Stimulated activated CD4-positive, alpha-beta T cell treated with anti-CD3 and anti-CD28 coated beads, Interleukin-1b, Interleukin-23, amount 100 ng/mL, for 4 hours (primary cell): ENCODE measurements at places on chromosomes 16 and 17.

DNA sequence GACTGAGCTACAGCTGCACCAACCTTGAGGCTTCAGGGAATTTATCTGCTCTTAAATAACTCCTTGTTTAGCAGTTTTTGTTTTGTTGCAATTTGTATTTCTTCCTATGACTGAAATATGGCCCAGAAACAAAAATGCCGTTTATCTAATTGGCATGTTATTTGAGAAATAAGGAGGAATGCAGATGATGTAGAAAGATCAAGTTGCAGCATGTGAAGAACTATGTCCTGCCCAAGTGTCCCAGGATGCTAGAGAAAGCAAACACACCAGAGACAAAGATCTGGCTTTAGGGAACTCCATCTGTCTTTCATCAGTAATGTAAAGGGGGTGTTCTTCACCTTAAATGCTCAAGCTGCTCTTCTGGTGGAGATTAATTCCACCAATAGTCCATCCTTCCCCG lies 29.7 kb downstream of the USP31 start:
- DNase-seq: no peak

GRCh38 chr17:35074711-35075707 lies 11.5 kb upstream of the RFFL start:
- no peak for DNase-seq

DNA sequence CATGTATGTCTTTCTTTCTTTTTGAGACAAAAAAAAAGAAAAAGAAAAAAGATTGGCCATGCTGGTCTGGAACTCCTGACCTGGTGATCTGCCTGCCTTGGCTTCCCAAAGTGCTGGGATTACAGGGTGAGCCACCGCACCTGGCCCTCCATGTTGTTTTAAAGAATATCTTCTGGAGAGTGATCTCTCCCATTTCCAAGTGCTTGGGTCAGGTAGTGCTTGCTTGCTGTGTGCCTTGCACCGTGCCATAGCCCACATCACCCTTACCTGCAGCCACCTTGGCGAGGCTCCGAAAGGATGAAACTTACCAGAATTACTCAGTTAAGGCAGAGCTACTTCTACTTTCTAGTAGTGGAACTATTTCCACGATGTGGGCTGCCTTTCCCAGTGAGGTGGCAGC lies 19.0 kb upstream of the KDM6B start:
- no peak for DNase-seq

DNA sequence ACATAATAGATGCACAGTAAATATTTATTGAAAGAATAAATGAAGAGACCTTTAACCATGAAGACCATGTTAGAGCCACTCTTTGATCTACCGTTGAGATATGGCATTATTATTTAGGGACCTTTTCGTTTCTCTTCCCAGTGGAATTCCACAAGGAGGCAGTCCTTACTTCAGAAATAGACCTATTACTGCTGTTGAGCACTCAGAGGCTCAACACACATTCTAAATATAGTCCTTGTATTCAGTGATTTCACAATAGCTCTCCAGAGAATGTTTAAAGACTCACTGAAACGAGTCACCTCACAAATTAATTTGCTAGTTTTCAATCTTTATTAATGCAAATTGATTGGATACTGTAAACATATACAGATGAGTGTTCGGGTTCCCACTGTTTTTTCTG lies 603.8 kb downstream of the CDH8 start:
- DNase-seq: no peak

DNA sequence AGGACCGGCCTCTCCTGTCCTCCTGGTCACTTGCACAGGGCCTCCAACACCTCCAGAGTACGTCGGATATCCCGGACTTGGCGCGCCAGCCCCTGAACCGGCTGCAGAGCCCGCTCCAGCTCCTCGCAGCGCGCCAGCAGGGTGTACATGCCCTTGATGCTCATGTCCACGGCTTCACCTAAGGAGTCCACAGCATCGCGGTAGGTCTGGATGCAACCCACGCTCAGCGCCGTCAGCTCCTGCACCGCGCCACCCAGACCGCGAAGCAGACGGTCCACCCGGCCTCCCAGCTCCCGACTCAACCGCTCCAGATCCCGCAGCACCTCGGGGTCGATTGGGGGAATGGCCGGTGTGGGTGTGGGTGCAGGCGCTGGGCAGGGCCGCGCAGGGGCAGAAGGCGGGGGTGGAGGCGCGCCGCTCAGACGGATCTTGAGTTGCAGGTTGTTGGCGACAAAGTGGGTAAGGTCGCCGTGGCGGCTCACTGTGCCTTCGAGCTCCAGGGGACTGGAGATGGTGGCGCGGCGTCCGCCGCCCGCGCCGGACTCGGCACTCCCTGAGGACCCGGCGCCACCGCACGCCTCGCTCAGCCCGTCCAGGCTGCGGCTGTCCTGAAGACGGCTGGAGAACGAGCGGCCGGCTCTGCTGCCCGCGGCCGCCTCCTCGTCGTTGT lies 804 bp downstream of the BORCS6 start:
- DNase-seq: no peak

GRCh38 chr16:80836846-80837245 lies 32.4 kb upstream of the CDYL2 start:
- no peak for DNase-seq

GRCh38 chr17:78365561-78366108 lies 5.8 kb upstream of the SOCS3 start:
- no peak for DNase-seq

DNA sequence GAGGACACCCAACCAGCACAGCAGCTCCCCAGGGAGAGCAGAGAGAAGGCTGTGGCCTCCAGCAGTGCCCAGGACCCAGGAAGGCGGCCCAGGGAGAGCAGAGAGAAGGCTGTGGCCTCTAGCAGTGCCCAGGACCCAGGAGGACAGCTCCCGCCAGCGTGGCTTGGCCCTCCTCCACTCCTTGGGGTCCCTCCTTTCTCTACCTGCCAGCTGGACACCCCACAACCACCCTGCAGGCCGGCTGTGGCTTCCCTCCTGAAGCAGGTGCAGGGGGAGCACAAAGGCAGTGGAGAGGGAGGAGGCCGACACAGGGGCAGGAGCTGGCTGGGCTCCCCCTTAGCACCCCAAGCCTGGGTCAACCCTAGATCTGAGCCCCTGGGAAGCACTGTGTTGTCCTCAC lies 54.1 kb upstream of the FASN start:
- DNase-seq: no peak

DNA sequence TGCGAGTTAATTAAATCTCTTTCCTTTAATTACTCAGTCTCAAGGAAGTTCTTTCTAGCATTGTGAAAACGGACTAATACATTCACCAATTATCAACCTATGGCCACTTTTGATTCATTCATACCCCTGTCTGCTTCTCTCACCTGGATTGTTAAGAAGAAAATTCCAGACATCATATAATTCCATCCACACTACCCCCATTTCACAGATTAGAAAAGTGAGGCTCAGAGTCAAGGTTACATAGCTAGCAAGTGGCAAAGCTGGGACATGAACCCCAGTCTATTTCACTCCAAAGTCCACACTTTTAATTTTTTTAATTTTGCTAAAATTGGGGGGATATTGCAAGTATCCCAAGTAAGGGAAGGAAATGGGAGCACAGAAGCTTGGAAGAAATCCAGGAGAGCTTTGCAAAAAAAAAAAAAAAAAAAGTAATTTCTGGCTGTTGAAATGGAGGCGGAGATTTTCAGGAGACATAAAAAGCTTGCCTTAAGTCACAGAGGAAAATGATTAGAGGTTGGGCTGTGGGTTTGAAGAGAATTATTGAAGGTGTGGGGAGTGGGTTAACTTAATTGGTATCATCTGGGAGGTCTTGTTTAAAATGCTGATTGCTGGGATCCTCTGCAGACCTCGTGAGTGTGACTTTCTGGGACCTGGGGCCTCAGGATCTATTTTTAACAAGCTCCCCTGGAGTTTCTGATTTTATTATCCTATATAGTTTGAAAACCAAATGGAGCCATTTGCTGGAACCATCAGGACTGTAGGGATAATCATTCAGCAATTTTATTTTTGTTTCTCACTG lies 42.3 kb upstream of the ZKSCAN2 start:
- DNase-seq: no peak

GRCh38 chr17:37067555-37068111 lies 118.9 kb downstream of the AATF start:
- DNase-seq: no peak

DNA sequence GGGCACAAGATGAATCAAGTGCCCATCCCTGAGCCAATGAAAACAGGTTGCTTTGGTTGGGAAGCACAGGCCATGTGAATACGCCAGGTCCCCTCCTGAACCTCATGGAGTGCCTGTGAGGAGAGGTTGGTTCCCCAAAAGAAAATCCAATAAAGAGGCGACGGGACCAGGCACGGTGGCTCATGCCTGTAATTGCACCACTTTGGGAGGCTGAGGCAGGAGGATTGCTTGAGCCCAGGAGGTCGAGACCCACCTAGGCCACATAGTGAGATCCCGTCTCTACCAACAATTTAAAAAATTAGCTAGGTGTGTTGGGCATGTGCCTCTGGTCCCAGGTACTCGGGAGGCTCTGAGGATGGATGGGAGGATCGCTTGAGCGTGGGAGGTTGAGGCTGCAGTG lies 3.5 kb upstream of the CORO1A start:
- DNase-seq: no peak

DNA sequence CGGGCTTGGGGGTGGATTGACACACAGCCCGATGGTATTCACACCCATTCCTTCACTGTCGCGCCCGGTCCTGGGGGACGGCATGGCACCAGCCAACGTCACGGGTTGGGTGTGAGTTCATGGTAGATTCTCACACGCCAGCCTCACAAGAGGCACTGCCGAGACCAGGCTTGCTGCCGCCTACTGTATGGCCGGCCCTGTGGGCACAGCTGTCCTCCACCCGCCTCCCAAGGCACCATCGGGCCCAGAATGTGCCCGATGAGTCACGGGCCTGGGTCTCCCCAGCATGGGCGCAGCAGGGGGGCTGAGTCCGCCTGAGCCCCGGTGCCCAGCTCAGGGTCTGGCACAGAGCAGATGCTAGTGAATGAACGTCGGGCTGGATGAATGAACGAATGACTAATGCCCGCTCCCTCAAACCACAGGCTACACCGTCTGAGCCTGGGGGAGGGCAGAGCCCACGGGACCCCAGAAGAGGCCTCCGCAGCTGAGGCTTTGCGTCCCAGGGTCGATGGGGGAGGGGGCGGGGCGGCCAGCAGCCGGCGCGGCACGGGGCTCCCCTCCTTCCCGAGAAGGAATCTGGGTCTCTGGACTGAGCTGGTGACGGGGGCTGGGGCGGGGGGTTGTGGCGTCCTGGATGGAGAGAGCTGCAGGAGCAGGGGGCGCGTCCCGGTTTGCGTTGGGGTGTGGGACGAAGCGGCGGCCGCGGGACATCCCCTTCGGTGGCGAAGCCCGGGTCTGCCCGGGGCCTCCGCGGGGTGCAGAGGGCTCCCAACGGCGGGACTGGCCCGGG lies 829 bp downstream of the PITPNM3 start:
- DNase-seq: no peak

GRCh38 chr16:66961065-66961744 lies at the start of gene CES3:
Gene CES3 (plus strand): TSS chr16:66961266. CDS start chr16:66961308, 42 bp downstream.
- peak; percentile 58 for DNase-seq

DNA sequence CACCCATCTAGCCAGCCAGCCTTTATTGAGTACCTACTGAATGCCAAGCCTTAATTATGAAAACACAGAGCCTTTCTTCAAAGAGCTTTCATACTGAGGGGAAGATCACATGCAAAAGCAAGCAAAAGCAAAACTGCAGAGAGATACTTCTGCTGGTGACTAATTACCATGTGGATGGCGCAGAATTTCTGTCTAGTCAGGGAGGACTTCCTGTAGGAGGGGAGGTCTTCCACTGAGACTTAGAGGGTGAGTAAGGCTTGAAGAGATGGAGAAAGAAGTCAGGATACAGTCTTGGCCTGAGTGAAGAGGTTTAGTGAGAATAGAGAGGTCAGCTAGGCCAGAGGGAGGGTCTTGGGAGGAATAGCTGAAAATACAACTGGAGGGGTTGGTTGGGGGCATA lies 53.9 kb upstream of the CCL2 start:
- no peak for DNase-seq

DNA sequence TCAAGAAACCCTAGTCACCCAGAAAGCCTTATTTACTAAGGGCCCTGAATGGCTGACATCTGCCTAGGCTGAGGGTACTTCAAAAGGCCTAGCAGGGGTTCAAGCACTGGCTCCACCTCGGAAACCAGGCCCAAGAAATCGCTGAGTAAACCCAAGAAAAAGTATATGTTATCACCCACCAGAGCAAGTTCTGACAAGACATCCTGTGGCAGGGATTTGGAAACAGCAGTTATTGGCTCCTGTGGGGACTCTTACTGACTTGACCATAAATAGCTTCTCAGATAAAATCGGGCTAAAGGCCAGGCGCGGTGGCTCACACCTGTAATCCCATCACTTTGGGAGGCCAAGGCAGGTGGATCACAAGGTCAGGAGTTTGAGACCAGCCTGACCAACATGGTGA lies 12.2 kb downstream of the ATP6V0D1 start:
- DNase-seq: no peak

DNA sequence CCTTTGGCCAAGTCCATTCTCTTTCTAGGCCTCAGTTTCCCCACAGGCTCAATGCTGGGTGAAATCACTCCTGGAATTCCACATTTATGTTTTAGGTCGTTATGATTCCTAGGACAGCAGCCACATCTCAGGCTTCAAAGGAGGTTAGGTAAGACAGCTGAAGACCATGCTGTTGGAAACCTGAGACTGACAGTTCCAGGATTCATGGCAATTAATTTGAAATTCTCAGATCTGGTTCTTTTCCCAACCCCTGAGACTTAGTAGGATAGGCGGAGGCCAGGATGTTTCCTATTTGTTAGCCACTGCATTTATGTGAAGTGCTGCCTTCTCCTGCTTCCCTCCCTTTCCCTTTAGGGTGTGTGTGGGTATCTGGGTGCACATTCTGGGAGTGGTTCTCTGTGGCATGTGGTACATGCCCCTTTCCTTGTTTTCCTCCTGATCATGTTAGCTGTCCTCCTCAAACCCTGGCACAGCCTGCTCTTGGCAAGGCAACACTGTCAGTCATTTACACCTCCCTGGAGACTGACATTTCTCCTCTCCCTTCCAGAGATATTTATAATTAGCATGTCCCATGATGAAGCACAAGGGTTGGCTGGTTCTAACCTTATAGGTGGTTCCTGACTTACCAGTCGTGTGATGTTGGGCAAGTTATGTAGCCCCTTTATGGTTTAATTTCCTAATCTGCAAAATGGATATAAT lies 91.4 kb upstream of the SALL1 start:
- no peak for DNase-seq

- DNase-seq: no peak
These were observed 81.1 kb downstream of the UTP18 start for GRCh38 chr17:51341457-51341856.

DNA sequence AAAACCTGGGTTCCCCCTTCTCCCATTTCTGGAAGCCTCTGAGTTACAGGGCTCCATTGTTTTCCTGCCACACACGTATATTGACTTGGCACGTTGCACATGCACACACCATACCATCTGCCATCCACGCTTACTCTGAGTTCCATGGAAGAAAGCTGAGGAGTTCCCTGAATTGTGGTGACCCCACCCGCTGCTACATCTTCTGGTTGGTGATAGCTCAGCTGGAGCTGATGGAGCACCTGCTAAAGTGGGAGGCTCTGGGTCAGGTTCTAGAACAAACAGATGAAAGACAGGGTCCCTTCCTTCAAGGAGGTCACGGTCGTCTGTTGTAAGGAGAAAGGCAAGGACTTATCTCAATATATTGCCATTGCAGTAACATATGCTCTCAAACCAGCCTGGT lies 41.1 kb downstream of the TMEM11 start:
- DNase-seq: no peak
